ENCODE measurements at places on chromosomes 16 and 17.

GRCh38 chr17:80832266-80832676 lies 159.4 kb upstream of the CHMP6 start:
- DNase-seq: no peak

DNA sequence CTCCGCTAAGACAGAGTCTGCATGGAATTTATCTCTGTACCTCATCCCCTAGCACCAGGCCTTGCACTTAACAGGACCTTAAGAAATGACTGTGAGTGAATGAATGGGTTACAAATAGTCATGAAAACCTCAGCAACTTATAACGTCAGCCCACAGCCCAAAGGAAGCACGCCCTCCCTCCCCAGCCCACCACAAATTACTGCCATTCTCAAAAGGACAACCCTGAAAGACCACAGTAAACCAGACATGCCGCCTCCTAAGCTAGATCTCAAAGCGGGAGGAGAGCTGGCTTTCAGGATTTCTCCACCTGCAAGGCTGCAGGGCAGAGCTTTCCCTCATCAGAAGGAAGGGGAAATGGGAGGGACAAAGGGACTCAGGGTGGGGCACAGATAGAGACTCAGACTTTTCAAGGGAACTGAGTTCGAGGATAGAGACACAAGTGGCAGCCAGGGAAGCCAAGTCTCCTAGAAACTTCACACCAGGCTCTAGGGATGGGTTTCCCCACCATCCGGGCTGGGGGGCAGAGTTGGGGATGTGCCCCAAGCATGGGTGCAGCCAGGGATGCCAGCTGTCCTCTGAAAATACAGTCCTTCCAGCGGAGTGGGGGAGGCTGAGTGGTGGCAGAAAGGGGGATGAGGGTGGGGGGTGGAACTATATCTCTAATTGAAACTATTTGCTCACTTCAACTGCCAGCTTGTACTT lies 56.7 kb downstream of the PLXDC1 start:
- DNase-seq: no peak

DNA sequence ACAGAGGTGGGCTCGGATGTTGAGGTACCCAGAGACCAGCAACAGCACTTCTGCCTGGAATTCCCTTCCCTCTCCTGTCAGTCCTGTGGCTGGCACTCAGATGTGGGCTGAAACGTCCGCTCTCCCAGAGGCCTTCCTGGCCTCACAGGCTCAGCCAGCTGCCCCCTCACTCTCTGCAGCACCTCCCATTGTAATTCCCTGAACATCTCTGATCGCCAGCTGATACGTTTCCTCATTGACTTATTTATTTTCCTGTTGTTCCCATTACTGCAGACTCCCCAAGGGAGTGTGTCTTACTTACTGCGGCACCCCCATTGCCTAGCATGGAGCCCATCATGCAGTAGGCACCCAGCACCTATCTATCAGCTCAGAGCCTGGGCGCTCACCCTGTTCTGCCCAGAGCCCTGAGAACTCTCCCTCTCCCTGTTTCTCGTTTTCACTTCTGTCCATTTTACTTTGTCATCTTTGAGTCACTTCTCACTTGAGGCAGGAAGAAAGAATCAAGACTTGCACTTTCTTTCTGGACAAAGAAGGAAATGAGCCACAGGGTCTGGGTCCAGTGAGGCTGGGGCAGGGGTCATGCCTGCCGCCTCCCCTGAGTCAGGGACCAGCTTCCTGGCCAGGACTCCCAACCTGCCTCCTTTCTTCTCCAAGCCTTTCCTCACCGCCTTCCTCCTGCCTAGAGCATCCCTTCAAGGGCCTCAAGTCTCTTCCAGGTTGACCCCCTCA lies 10.2 kb downstream of the CDH5 start:
- no peak for DNase-seq

- no peak for DNase-seq
Measured at GRCh38 chr17:33383488-33384023, 90.5 kb upstream of the ASIC2 start.

- DNase-seq: no peak
Measured at GRCh38 chr17:18111330-18111971, 2.9 kb downstream of the MYO15A start.

- DNase-seq: peak; percentile 13
Measured at GRCh38 chr17:7060165-7060891, 16.4 kb upstream of the SLC16A11 start.

- no peak for DNase-seq
Measured at GRCh38 chr17:52170963-52171572, 12.6 kb upstream of the CA10 start.

DNA sequence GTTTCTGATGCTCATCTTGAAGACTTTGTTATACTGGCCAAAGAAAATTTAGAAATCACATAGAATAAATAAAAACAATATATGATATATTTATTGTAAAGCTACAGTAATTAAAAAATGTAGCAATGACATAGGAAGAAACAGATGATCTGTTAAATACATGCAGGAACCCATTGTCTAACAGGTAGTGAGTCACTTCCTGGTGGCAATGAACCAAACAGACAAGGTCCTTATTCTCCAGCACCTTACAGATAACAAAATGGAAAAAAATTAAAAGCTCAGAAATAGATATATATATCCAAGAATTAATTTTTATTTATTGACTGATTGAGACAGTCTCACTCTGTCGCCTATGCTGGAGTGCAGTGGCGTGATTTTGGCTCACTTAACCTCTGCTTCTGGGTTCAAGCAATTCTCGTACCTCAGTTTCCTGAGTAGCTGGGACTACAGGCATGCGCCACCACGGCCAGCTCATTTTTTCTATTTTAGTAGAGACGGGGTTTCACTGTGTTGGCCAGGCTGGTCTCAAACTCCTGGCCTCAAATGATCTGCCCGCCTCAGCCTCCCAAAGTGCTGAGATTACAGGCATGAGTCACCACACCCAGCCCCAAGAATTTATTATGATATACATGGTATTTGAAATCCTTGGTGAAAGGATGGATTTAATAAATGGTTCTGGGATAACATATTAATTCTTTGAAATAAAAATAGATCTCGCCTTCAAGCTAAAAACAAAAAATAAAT lies 7.5 kb downstream of the NETO2 start:
- no peak for DNase-seq

- DNase-seq: no peak
Measured at GRCh38 chr16:50040018-50040417, 15.0 kb downstream of the CNEP1R1 start.

DNA sequence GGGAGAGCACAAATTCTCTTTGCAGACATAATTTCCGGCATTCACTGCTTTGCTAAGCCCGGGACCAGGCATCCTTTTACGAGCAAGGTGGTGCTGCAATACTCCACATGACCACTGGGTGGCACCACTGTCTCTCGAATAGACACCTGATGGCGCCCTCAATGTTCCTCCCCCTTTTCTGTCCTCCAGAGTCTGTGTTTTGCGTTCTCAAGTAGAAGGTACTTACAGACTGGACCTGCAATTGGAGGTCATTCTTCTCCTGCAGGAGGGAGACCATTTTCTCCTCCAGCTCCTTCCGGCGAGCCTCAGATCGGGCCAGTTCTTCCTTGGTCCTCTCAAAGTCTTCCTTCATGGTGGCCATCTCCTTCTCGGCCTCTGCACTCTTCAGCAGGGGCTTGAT lies 45.2 kb downstream of the MYH13 start:
- DNase-seq: peak; percentile 45

- DNase-seq: no peak
Measured at GRCh38 chr17:61394630-61395408, 4.8 kb upstream of the TBX2 start.
